ENCODE measurements at places on chromosomes 3 and 15.
A peak's percentile ranks its signal among the peaks of the same experiment; 100 is the strongest.

GRCh38 chr3:117129516-117129915 is 419.9 kb downstream of the TUSC7 start:
- DNase-seq: no peak

DNA sequence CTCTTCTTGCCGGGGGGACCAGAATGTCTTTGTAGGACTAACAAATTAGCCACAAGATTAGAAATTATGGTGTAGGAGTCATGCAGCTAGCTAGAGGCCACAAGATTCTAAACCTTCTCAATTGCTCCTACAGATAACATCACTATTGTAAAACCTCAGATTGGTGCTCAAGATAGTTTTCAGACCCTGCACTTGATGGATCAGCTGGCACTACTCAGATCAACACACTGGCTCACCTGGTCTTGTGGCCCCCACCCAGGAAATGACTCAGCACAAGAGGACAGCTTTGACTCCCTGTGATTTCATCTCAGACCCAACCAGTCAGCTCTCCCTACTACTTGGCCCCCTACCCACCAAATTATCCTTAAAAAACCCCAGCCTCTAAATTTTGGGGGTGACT is 124.1 kb upstream of the RASGRP1 start:
- no peak for DNase-seq

- no peak for DNase-seq
Observed at GRCh38 chr3:47024932-47025331, 45.5 kb downstream of the NBEAL2 start.

DNA sequence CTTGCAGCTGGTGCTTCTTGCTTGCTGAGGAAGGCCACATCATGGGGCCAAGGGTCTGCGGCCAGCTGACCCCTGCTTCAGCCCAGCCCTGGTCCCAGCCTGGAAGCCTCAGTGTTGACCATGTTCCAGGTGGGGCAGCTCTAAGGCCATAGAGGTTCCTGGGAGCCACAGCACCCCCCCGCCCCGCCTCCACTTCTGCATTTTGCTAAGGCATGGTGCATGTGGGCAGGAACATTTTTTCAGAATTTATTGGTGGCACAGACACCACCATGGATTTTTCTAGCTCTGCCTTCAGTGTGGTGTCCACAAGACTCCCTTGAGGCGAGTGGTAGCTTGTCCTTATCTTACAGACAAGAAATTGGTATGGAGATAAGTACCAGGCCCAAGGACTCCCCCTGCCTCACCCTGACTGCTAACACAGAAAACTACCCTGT is 1.9 kb upstream of the CHST14 start:
- no peak for DNase-seq

DNA sequence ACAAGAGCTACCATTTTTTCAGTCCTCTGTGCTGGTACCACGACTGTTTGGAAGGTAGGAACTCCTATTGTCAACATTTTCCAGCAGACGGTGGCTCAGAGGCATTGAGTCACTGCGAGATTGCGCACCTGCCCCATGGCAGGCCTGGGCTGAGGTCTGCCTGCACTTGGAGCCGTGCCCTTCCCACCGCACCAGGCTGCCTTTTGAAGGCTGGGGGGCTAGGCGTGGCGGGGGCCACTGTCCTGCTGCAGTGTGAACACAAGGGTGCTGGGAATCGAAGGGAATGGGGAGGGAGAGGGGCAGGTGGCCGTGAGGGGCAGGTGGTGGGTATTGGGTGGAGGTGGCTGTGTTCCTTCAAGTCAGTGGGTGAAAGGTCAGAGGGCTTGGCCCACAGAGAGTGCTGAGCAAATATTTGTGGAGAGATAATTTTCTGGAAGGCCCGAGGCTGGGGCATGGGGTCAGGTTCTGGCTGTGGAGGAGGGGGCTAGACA is 16.3 kb downstream of the SNX33 start:
- DNase-seq: no peak

DNA sequence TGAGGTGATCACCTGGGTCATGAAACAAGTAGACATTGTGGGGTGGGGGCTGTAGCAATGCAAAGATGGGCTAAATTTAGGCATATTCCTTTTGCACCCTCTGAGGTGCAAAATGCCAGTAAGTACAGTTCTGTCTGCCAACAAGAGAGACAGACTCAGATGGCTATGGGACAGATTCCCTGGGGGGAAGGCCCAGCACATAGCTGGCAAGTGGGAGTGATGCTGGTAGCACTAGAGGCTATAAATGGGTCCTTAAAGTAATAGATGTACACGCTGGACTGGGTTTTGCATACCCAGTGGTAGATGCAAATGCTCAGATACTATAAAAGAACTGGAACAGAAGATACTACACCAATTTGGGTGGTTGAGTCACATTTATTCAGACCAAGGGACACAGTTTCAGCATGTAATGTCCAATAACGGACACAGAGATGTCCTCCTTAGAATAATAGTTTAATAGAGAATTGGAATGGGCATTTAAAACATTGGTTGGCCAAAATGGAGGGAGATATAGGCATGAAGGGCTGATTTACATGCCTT is 67.4 kb upstream of the RNU6-1 start:
- no peak for DNase-seq

DNA sequence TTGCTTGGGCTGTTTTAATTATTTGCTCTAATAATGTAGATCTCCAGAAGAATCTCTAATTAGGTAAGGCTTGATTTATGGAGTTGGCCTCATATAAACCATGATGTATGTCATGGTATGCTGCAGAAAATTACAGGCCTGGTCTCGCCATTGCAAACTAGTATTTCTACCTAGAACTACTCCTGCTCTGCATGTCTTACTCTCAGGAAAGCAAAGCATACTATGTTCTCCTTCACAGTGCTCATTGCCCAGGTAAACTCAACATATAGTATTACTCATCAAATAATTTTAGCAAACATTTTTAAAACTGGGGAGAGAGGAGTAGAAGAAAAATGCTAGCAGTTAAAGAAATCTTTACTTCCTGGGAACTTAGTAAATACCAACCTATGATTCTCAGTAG is 90.7 kb downstream of the FILIP1L start:
- no peak for DNase-seq

- DNase-seq: peak; percentile 24
Observed at GRCh38 chr3:169110633-169111032, 552.9 kb downstream of the MECOM start.

DNA sequence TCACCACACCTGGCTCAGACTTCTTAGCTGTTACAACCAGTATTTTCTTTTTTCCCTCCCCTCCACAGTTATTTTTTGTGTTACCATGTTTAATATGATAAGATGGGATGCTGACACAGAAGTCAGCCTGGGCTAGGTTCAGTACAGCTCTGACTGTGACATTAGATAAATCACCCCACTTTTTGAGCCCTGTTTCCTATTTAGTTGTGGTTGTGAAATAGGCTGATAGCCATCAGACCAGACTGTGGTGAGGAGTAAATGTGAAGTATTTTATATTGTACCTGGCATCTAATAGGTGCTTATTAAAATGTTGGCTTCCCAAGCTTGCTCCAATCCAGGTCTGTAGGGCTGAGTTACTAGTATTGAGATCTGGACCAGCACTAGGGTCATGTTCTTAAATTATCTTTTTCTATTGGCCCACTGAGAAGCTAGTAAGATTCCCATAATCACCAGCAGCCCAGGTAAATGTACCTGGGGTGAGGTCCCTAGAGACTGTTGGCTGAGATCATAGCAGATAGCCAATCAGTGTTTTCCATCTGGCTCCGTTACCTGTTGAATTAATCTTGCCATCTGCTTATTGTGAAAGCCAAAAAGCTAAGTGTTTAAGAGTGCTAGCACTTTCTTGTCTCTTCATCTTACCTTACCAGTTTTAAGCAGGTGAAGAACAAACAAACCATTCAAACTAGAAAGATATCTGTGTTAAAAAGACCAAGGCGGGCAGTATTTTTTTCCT is 61.0 kb downstream of the CCK start:
- no peak for DNase-seq

- peak; percentile 43 for DNase-seq
Observed at GRCh38 chr3:32105291-32106131, 909 bp upstream of the GPD1L start.

DNA sequence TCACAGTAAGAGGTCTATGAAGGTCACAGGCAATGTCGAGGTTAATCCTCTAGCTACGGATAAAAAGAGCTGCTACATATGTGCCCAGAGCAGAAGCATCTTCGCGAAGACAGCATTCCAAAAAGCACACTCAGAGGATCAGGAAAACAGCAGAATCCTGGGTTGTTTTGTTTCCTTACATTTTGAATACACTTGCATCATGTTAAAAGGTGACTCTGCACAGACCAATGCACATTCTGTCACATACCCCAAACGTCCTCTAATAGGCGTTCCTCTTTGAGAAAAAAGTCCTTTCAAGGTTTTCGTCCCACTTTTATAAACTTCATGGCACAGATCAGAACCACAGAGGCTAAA is 52.7 kb downstream of the VGLL4 start:
- DNase-seq: peak; percentile 87

GRCh38 chr15:27448986-27449385 is 478.0 kb downstream of the GABRG3 start:
- DNase-seq: no peak

DNA sequence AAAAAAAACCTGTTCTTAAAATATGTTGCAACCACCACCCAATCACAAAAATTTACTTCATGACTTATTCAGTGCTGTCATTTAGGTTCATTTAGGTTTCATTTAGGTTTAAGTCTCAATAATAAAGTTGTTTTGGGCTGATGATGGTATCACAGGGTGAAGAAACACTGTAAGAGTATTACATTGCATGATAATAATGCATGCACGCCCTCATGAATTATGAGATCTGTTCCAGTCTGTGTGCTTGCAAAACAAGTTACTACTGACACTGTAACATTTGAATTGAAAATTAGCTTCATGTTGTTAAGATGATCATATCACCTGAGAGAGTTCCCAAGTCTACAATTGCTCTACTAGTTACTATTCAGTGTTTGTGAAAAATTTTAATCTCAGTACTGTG is at the start of gene AADACL2:
AADACL2 (plus strand) TSS at position 315 of the 400 bp plus-strand sequence. CDS start 109 bp downstream, outside the sequence.
- DNase-seq: no peak

GRCh38 chr3:144810160-144810559 is 838.5 kb downstream of the DIPK2A start:
- no peak for DNase-seq

DNA sequence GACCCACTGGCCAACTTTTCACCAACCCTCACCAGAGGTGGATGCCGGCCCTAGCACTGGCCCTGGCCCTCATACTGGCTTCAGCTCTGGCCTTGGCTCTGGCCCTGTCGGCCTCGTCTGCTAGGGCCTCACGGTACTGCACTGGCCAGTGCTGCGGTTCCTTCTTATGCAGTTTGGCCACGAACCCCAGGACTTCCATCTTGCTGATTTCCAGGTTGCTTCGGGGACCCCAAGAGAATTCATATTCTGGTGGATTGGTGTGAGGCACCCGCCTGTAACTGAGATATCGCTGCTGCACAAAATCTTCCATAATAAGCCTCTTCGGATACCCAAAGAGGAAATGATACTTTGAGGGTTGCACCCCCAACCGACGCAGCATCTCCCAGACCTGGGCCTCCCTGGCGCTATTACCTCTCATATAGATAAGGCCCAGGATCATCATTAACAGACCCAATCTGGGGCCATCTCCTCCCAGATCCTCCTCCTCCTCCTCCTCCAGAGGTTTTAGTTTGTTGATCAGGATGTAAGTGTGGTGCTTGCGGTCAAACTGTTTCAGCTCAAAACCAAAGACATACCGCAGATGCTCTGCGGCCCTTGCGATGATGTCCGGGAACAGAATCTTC is 883 bp downstream of the MAGEF1 start:
- no peak for DNase-seq

DNA sequence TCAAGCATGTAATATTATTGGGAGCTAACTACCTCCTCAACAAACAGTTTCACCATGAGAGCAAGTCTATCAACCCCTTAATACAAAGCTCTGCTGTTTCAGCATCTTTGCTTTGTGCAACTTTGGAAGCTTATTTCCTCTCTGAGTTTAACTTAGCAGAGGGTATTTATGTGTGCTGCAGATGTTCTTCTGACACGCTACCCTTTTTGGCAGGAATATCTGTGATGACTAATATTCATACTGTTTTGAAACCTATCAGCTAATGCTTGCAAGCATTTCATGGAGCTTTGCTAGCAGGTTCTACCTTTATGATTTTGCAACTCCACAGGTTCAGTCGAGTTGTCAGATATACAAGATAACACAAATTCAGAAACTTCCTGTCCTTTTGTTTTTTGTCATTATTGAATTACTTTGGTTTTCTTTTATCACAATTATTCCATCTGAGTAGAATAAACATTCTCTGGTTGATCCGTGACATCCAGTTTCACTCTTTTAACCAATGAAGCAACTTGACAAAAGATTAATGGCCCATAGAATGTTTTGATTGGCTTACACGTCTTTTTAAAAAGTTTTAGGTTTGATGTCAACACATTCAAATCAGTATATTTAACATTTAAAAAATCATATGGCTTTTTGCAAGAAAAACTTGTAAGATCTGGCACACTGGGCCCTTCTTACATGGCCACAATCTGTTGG is 1.7 kb upstream of the SLC9A9 start:
- DNase-seq: peak; percentile 75

- no peak for DNase-seq
Observed at GRCh38 chr3:141938011-141938500, 61.6 kb downstream of the ATP1B3 start.

- no peak for DNase-seq
Observed at GRCh38 chr3:8984526-8984925, 21.3 kb upstream of the RAD18 start.

DNA sequence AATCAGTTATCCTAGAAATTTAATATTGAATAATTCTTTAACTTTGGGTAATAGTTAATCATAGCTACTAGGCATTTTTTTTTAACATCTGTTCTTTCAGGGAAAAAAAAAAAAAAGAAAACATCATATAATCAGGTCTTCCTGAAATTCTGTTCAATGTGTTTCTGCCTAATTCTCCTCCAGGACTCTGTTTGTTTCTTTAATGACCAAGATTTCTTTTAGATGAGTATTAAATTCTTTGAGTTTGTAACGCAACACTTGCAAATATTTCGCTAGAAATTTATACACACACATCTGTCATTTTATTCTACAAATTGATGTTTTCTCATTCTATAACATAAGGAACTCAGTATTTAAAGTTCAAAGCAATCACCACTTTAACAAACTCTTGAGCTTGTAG is 56.7 kb downstream of the ALCAM start:
- DNase-seq: peak; percentile 51

DNA sequence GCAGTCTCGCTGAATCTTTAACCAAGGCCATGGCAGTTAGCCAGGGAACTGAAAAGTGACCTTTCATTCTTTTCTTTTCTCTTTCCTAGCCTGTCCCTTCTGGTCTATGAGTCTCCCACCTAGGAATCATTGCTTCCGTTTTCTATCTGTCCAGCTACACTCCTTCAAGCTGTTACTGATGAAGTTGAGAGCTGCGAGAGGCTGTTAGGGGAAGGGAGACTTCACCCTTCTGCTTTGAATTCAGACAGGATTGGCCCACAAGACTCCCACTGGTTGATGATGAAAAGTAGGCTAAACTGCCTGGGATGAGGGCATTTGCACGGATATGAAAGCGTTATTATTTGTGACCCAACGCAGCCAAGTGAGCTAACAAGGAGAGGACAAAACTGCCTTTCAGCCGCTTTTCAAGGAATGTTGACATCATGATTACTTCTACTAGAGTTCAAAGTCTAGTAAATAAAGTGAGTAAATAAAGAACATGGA is 30.2 kb downstream of the EIF4E3 start:
- peak; percentile 16 for DNase-seq
